ENCODE measurements at places on chromosomes 7 and 10.

GRCh38 chr10:101297901-101298486, 56.0 kb upstream of the BTRC start:
- no peak for DNase-seq

- no peak for DNase-seq
These were observed 10.7 kb downstream of the CBLL1 start for GRCh38 chr7:107754642-107755041.

DNA sequence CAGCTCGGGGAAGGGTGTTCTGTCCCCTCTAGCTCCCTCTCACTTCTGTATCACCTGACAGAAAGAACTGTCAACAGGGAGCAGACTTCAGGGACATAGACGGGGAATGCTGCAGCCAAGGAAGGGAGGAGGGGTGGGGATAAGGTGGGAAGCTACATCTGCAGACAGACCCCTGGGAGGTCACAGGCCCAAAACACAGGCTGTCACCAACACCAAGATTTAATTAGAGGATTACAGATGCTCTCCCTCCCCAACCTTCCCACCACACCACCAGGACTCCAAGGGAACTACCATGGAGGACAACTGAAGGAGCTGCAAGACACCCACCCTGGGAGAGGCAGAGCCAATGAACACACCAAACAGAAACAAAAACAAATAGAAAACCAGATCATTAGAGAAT, 425.2 kb upstream of the VSTM2A start:
- no peak for DNase-seq

- DNase-seq, result no peak
These were observed 82.2 kb downstream of the GTF2IRD1 start for GRCh38 chr7:74535951-74536356.

- DNase-seq, result no peak
These were observed 97.4 kb downstream of the FOXL3 start for GRCh38 chr7:387132-388022.

DNA sequence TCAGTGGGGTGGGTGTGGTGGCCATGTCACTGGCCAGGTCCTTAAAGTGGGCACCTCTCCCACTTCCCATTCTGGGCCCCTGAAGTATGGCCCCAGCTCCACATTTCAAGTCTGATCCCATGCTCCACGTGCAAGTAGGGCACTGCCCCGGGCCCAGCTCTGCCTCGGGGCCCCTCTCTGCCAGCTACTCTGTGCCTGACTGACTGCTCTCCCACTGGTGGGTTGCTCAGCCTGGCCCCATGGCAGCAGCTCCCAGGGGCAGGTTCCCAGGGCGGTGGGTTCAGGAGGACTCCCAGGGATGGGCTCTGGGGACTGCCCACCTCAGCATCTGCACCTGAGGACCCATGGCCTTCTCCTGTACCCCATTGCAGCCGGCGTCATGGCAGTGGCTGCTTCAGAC, 110.2 kb upstream of the FAM180A start:
- DNase-seq, result no peak

DNA sequence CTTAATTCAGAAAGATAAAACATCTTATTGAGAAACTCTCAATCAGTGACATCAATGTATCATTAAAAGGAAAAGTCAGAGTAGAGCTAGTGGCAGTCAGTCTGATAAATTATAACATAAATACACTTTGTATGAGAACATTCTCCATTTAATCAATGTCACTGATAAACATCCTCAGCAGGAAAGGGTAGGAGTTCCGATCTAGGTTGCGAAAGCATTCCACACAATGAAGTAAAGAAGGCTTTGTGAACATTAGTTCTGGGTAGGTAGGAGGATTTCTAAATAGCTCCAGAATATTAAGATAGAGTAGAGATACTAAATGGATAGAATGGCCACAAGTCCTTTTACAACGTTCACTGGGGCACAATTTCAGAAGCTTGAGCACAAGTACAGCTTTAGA, 179.7 kb upstream of the MALRD1 start:
- DNase-seq, result no peak

DNA sequence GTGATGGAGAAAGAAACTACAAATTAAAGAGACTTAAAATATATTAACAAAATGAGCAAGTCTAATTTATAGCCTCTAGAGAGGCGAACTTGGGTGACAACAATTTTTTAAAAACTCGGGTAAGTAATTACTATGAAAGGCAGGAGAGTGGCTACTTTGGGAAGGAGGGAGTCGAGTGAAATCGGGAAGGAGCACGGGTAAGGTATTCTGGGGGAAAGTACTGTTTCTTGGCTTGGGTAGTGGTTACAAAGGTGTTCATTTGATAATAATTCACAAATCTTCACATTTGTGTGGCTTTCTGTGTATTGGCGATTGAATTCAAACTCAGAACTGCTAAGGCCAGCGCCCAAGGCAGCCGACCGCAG, 32.9 kb upstream of the GRID1 start:
- DNase-seq, result no peak

GRCh38 chr7:94044806-94045205, 40.7 kb upstream of the BET1 start:
- DNase-seq, result no peak

GRCh38 chr7:139709485-139709884, 68.3 kb downstream of the HIPK2 start:
- DNase-seq, result no peak

DNA sequence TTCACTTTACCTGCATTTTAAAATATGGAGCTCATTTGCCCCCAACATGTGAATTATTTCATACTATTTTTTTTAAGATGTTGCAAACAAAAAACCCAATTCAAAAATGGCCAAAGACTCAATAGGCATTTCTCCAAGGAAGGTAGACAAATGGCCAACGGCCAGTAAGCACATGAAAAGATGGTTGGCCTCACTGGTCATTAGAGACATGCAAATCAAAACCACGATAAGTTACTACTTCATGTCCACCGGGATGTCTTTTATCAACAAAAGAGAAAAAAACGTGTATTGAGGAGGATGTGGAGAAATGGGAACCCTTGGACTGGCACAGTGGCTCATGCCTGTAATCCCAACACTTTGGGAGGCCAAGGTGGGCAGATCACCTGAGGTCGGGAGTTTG, 3.4 kb upstream of the CTBP2 start:
- no peak for DNase-seq

GRCh38 chr7:122433765-122434164, 129.2 kb upstream of the FEZF1 start:
- DNase-seq, result no peak

- DNase-seq, result no peak
These were observed 51.8 kb downstream of the RASGEF1A start for GRCh38 chr10:43214956-43215561.

DNA sequence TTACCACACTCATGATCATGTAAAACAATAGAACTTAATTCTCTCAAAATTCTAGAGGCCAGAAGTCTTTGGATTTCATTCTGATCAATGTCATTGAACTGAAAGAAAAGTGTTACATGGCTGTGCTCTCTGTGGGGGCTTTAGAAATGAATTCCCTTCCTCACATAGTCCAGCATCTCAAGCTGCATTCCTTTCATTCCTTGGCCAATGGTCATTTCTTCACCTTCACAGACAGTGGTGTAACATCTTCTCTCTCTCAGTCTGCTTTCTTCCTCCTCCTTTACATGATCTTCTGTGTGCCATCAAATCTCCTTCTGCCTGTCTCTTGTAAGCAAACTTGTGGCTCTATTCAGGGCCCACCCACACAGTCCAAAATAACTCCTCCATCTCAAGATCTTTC, 735.3 kb downstream of the SUGCT start:
- DNase-seq, result no peak

DNA sequence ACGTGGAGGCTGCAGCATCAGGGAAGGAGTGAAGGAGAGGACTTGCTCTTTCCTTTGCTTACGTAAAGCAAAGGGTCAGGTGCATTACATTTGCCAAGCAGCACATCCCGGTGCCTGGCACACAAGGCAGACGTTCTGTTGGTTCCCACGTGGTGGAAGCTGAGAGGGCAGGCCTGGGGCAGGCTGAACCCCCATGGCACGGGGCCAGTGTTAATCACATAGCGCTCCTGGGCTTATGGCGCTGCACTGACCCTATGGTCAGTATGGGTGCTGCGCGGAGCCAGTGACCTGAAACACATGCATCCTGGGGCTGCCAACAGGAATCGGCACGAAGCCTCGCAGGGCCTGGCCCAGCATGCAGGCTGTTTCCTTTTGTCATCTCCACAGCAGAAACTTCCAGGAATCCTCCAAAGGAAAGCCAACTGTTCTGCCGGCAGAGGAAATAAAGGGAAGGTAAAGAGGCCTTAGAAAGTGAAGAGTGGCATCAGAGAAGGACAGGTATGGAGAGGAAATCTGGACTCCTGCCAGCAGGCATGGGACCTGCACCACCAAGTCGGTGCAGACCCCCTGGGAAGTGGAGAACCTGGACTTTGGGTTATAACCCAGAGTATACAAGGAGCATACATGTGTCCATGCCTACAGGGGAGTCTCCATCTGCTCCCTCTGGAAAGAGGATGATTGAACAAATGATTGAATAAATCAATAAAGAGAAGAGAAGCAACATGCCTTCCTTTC, 560.2 kb downstream of the TCERG1L start:
- DNase-seq, result no peak

GRCh38 chr7:147089051-147089461, 972.5 kb downstream of the CNTNAP2 start:
- DNase-seq, result peak; percentile 28

DNA sequence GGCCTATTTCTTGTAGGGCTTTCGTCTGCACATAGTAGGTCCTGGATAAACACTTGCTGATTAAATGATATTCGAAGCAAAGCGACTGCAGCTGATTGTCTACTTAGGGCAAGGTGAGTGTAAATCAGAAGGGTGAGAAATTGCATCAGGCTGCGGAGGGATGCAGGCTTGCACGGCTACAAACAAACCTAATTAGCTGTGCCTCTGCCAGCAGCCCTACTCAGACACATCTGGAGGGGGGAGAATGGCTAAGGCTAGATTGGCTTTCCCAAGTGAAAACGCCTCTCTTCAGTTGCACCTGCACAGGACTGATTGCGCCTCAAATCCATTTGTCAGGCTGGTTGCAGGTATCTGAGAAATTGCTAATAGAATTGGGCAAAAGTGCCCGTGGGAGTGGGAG, 247.5 kb downstream of the DPP6 start:
- no peak for DNase-seq

DNA sequence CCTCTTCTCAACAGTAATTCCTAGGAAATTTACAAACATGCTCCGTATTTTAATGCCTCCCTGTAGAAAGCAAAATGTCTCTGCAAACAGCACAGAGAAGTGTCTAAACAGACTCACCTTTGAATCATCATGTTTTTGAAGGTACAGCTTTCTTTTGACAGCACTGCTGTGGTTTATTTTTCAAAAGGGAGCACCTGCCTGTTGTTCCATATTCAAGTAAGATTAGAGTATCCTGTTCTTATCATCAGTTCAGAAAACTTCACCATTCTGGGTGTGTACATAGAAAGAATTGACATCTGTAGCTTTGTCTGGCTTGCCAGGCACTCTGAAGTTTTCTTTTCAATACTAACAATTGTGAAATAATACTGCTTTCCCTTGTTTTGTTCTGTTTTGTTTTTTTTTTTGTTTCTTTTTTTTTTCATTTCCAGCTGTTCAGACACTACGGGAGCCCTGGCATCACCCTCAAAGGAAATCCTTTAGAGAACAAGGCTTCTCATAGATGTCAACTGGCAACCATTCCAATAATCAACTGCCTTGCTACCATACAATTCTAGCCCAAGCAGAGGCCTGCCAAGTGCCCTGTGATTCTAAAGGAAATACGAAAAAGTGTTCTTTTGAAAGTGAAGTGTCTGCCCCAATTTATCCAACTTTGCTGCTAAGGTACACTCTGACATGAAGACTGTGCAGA, 275.9 kb downstream of the PRPF18 start:
- DNase-seq, result no peak

DNA sequence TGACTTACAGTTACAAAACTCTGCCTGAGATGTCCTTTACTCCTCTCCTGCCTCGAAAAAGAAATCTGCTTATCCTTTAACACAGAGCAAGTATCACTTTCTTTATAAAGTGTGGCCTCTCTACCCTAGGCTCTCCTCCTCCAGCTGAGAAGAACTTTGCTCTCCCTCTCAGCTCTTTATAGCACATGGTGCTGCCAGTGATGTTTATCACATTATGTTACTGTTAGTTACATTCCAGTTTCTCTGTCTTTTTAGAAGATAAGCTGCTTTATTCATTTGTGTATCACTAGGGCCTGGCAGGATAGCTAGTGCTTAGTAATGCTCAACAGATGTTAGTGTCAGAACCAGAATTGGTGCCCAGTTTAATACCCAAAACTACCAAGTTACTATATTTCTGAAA, 41.1 kb upstream of the TMEM229A start:
- no peak for DNase-seq

DNA sequence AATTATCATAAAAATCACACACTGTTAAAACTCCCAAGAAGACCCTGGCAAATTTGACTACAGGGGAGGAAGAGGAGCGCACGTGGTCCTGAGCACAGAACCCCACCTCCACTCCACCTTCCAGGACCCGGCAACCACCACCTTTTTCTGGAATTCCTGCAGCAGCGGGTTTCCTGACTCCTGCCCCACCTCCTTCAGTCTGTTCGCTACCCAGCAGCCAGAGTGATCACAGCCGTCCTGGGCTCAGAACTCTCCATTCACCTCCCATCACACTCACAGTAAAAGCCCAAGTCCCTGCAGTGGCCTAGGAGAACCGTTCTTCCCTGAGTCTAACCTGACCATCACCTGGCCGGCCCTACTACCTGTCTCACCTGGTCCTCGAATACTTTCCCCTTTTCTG, 107.4 kb upstream of the FAM204A start:
- no peak for DNase-seq

GRCh38 chr7:138194567-138194966, 118.3 kb downstream of the AKR1D1 start:
- DNase-seq, result no peak

- no peak for DNase-seq
These were observed 217.9 kb downstream of the SFMBT2 start for GRCh38 chr10:7192831-7193361.

DNA sequence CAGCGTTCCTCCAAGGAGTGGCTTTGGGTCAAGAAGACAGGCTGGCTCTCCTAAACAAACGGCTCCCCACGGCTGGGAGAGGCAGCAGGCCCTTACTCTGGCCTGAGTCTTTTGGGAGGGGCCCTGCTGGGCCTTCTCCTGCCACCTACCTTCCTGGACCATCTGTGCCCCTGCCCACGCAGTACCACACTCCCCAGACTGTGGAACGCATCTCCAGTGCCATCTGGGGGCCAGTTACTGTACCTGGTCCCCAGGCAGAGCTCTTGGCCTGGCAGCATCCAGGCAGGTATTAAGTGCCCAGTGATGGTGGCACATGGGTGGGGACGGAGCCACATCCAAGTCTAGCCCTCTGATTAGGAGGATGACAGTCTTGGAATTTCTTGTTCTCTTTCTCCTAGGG, 14.4 kb downstream of the ALKBH4 start:
- DNase-seq, result no peak

- DNase-seq, result no peak
These were observed 45.2 kb upstream of the MSMB start for GRCh38 chr10:46091080-46091827.

GRCh38 chr7:41685684-41686083, 17.2 kb downstream of the INHBA start:
- DNase-seq, result no peak
